ENCODE measurements at places on chromosomes 16 and 17.
A peak's percentile ranks its signal among the peaks of the same experiment; 100 is the strongest.

DNA sequence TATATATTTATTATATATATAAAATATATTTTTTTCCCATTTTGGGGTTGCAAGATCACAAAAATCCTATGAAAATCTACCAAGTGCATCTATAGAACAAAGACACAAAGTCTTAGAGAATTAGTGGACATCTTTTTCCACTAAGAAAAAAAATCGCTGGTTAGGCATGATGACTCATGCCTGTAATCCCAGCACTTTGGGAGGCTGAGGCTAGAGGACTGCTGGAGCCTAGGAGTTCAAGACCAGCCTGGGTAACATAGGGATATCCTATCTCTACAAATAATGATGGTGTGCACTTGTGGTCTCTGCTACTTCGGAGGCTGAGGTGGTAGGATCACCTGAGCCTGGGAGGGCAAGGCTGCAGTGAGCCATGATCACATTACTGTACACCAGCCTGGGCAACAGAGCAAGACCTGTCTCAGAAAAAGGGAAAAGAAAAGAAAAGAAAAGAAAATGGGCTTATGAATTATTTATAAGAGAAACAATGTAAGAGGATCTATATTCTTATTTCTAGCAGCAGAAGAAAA, 185.1 kb upstream of the PSMD7 start:
- no peak for DNase-seq

- DNase-seq, result no peak
Observed at GRCh38 chr17:12391468-12391867, 274.2 kb upstream of the MYOCD start.

DNA sequence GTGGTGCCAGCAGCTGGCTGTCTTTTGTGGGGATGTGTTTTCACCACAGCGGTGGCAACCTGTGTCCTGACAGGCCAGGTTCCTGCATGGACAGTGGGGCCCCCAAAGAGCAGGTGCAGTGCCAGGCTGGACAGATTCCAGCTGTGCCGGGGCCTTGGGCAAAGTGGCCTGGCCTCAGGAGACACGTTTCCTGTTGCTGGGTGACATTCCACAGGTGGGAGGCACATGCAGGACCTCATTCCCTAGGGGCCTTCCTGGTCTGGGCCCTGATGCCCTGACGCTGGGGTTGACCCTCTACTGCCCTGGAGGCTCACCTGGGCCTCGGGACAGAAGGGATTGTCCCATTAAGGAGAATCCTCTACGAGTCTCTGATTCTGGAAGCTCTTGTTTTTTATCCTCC, 182.4 kb downstream of the RAB11FIP4 start:
- no peak for DNase-seq

DNA sequence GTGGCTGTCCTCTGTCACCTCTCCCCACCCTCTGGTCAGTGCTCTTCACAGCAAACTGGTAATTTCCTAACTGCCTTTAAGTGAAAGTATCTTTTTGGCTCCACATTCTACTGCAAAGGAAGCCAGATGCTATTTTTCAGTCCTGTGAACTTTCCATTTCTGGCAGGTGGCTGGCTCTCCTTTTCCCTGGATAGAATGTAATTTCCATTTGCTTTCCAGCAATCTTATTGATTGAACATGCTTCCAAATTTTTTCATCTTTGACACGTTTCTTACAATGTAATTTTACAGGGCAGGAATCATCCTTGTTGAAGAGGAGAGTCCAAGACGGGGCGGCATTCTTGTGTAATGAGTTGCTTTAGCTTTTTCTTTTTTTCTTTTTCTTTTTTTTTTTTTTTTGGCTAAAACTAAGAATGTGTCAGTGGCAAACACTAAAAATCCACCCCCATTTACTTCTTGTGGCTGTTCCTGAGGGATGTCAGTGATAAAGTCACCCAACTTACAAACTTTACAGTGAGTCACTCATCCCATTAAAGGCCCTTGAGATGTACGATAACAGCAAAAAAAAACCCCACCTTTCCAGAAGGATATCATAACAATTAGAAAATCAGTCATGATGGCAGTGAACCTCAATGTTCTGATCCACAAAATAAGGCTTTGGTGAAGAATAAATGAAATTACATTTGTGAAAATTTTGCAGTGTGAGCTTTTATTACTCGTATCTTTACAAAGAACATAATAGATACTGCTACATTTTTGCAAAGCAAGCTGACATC, 29.4 kb upstream of the PRKCA start:
- DNase-seq, result no peak

- DNase-seq, result no peak
Observed at GRCh38 chr17:45790296-45790922, 6.3 kb downstream of the CRHR1 start.

- DNase-seq, result no peak
Observed at GRCh38 chr17:14360856-14361255, 60.0 kb downstream of the HS3ST3B1 start.

- no peak for DNase-seq
Observed at GRCh38 chr16:56688762-56689161, 6.5 kb downstream of the MT1X start.

DNA sequence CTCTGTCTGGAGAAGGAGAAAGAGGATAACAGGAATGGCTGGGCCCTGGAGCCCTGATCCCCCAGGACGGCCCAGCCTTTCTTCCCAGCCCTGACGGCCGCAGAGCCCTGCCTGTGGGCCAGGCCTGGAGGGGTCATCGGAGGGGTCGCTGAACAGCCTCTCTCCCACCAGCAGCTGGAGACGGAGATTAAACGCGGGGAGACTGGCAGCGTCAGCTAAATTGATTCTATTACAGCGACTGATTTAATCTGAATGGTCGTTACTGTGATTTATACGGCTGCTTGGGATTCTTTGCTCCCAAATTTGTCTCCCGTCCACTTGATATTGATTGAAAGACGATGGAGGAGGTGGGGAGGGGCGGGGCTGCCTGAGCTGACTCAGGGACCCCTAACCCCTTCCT, 7.1 kb upstream of the CDH15 start:
- DNase-seq, result no peak

- no peak for DNase-seq
Observed at GRCh38 chr17:77190576-77190975, 49.8 kb downstream of the SEC14L1 start.

- no peak for DNase-seq
Observed at GRCh38 chr17:2853283-2854142, 57.3 kb downstream of the RAP1GAP2 start.

DNA sequence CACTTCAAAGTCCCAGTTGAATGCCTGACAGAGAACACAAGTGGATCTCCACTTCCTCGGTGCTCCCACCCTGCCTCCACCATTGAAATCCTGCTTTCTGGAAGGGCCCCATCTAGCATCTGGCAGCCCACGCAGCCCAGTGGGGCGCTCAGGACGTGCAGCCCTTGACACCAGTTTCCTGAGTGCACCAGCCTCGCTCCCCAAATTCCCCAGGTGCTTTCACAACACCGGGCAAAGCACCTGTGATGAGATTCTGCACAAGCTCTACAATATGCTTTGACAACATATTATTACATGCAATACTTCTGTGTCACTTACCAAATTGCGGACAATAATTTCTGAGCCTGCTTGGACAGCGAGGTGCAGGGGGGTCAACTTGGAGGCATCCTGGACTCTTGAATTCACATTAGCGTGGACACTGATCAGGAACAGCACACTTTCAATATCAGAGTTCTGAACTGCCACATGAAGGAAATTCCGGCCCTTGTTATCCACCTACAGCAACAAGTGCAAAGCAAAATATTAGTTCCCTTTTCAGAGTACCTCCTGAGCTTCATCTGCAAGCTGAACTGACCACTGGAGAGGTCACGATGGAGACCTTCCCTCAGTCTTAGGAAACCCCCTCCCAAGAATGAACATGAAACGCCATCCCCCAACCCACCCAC, 33.9 kb downstream of the CYB5D2 start:
- no peak for DNase-seq

DNA sequence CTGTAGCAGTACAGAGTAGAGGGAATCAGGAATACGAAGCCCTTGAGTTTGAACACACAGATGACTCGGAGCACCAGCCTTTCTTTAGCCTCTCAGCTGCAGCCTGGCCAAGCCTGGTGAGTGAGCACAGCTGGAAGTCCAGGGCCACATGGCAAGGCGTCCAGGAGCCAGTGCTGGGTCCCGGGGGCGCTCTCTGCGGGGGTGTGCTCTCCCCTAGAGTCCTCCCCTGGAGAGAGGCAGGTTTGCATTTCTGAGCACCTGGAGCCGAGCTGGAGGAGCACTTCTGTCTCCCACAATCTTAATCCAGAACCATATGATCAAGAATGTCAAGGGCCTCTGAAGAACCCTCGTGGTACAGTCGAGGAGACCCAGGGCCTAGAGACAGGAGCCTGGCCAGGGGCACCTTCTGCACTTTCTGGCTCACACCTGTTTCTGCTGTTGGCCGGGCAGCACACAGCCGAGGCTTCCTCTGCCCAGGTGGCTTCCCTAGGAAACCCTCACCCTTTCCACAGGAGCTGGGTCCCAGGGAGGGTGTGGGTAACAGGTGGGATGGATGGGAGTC, 78.3 kb downstream of the PLD6 start:
- no peak for DNase-seq

- no peak for DNase-seq
Observed at GRCh38 chr17:80899402-80900268, 92.0 kb upstream of the CHMP6 start.

- no peak for DNase-seq
Observed at GRCh38 chr17:82358465-82359350, at the start of gene TEX19. Gene TEX19, plus strand, starts transcription at chr17:82359247. Its CDS starts 2,904 bp downstream, at chr17:82362151.

DNA sequence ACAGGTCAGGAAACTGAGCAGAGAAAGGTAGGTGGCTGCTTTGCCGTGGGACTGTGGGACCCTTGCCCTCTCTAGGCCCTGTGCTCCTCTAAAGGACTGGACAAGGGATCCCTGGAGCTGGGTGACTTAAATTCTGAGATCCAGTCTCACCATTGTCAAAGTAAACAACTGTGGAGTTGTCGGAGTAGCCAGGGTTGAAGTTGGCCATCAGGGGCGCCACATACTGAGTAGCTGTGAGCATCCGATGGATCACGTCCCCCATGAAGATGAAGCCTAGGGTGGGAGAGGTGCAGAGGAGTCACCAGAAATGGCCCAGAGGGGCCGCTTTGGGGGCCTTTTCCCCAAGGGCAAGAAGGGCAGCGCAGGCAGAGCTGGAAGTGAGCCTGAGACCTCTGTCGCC, 43.5 kb downstream of the PLXDC1 start:
- DNase-seq, result no peak

DNA sequence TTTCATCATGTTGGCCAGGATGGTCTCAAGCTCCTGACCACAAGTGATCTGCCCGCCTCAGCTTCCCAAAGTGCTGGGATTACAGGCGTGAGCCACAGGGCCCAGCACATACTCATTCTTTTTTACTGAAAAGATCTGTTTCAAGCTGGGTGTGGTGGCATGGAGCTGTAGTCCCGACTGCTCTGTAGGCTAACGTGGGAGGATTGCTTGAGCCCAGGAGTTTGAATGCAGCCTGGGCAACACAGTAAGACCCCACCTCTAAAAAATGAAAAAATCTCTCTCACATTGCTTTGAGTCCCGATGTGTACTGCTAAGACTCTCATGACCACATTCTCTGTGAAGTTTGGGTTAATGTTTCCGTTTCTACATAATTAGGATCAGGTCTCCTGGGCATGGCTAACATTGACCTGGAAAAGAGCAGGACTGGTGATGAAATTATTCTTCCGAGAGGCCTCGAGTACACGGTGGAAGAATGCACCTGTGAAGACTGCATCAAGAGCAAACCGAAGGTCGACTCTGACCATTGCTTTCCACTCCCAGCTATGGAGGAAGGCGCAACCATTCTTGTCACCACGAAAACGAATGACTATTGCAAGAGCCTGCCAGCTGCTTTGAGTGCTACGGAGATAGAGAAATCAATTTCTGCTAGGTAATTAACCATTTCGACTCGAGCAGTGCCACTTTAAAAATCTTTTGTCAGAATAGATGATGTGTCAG, 2.3 kb downstream of the TNFRSF17 start:
- DNase-seq, result no peak

DNA sequence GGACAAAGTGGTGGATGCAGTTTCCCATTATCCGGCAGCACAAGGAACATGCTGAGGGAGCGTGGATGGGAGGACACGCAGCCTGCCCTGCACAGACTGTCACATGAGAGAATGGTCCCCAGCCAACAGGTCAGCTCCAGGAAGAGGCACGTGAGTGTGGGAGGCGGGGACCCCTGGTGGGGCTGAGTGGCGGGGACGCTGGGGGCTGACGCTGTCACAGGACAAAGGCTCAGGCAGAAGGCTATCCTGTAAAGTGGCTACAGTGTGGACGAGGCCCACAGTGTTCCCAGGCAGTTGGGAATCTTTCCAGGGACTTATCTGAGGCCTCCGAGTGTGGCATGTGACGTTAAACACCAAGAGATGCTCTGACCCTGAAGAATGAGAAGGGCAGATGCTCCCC, 30.4 kb downstream of the MBTPS1 start:
- DNase-seq, result no peak

DNA sequence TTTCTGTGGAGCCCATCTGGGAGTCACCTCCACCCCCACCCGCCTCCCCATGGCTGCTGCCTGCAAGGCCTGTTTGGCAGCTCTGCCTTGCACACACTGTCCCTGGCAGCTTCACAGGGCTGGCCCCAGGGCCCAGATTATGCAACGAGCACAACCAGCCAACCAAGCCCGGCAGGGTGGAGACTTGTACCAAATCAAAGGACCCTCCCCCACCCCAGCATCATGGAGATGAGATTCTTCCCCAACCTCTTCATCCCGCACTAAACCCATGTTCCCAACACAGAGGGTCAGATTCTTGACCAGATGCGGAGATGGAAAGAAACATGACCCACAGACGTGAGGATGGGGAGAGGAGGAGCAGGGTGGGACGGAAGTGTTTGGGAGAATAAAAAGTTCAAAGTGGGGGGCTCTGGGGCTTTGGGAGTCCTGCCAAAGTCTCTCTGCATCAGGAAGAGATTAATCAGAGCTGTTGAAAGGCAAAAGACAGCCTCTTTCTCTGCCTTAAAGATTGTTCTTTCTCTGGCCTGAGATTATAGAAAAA, 3.8 kb downstream of the SMARCD2 start:
- no peak for DNase-seq

- no peak for DNase-seq
Observed at GRCh38 chr17:80195671-80196529, 24.2 kb downstream of the SGSH start.

GRCh38 chr16:64654178-64654577, 467.7 kb downstream of the CDH11 start:
- no peak for DNase-seq

GRCh38 chr16:83733301-83733700, 74.5 kb upstream of the HSBP1 start:
- DNase-seq, result peak; percentile 22

DNA sequence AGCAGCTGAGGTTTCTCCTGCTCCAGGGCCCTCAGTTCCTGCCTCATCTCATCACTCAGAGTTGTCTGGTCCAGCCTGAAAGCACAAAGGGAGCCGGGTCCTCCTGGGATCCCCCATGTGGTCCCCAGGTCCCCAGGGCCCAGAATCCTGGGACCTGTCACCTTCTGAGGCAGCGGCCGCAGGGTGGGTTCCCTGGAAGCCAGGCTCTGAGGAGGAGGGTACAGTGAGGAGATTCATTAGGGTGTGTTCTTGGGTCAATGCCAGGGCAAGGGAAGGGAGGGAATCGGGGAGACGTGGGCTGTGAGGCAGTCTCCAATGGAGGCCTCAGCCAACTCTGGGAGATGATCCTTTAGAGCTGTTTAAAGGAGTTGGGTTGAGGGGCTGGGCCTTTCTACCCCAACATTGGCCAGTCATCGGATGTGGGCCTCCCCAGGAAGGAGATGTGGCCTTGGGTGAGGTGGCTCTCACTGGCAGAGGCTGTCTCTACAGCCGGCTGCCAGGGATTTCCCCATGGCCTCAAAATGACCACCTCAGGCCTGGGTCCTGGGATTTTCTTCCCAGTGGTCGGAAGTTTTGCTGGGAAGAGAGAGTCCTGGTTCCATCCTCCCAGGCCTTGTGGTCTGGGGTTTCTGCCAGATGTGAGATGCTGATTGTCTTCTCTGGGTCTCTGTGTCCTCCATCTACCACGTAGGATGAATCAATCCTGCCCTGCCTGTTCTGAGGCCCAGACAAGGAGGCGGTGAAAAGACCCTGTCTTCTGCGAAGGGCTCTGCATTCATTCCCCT, 47.3 kb downstream of the NLRP1 start:
- DNase-seq, result no peak
